GOT3 (cell line): ENCODE measurements at places on chromosomes 3 and 15.

DNA sequence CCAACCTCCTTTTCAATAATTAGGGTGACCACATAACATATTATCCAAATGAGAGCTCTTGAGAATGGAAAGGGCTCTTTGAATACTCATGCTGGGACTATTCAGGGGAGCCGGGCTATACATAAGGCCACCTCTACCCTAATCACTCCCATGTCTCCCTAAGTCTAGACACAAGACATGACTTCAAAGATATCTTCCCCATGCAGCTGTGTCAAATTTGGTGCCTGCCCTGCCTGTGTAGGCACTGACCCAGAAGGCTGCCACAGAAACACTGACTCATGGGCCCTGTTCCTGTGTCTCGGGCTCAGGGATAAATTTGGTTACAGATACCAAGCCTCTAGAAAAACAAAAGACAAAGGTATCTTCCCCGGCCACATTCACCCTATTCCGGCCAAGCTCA, 70.3 kb downstream of the MYLK start:
- DNase-seq, result no peak

GRCh38 chr3:127718916-127719290, 46.2 kb downstream of the ABTB1 start:
- no peak for DNase-seq

- no peak for DNase-seq
Measured at GRCh38 chr3:153573481-153573880, 411.5 kb downstream of the RAP2B start.

- no peak for DNase-seq
Measured at GRCh38 chr3:111801693-111802092, 57.4 kb upstream of the PHLDB2 start.

- DNase-seq, result no peak
Measured at GRCh38 chr15:50544368-50544767, 2.1 kb downstream of the USP50 start.

DNA sequence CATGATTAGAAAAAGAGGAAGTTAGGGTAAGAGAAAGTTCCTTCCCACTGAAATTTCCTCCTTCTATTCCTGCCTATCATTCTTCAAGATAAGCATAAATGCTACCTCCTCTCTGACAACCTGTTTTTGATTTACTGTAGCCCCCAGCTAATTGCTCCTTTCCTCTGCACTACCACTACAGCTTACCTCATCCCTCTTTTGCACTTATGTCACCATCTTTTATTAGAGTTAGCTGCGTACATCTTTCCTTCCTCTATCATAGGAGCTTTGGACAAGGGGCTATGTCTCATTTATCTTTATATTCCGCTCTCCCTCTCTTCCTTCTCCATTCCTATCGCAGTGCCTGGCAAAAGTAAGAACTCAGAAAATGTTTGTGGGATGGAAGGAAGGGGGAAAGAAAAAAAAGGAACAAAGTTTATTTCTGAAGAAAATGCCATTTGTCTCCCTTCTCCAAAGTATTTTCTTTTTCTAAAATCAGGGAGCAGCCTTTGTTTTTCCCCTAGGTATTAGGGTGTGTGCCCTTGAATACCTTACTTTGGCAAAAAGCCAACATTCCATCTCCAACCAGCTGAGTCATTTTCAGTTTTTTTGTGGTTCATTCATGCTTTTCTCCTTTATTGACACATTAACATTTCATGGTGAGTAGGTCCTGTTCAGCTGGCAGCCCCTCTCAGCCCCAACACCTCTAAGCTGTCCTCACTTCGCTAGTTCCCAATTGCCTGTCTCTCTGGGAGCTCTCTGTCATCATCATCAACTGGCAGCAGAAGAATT, 87.6 kb upstream of the SOX2 start:
- DNase-seq, result no peak

DNA sequence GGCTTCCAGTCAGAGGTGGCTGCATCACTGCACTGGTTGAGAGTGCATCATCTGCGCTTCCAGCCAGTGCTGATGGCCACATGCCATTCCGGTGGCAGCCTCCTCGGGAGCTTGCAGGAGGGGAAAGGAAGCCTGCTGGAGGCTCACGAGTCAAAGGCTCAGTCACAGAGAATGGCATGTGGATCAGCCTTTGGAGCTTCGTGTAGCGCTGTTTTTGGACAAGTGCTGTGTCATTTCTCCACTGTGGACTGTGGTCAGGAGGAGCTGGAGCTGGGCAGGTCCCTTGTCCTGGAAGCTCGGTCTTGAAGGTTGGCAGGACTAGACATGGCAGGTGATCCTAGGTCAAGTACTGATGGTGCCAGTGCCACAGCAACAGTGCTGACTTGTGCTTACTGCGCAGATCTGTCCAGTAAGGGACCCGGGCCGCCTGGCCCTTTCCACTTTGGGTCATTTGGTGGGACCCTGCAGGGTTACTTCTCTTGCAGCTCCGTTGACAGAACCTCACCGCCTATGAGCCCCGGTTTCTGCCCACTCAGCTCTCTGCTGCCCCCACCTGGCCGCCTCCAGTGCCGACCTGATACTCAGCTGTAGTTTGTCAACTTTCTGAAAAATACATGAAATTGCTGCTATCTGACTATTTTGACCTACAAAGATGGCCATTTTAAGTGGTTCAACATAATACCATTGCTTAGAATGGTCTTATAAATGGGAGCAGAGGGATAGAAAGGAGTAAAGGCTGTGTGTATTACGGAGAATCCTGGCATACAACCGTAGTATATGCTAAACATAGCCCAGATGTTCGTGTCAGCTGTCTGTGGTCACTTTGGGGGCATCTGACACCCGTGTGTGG, 27.6 kb upstream of the TRPM1 start:
- DNase-seq, result no peak

DNA sequence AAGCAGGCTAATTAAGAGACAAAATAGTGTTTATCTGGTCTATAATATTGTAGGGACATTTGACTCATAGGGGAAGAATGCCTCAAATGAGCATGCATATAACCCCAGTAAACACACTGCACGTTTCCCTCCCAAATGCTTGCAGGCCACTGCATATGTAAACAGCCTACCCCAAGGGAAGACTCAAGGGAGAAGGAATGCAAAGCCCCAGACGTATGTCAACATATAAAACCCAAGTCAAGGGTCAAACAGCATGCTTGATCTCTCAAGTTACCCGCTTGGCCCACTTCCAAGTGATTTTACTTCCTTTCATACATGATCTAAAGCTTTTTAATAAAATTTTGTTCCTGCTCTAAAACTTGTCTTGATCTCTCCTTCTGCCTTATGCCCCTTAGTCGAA, 1090.0 kb downstream of the OTOL1 start:
- no peak for DNase-seq

DNA sequence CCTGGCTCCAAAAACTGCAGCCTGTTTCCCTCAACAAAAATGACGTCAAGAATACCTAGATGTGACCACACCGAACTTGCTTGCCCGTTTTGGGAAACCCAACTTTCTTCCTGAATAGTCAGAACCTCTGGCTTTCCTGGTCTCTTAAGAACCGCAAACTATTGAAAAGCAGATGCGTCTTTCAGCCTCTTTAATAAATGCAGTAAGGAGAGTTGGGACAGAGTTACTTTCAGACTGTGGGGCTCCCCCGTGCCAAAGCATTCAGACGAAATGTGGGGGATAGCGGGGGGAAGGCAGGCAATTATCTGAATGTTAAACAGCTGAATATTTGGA, 1.2 kb upstream of the PROK2 start:
- no peak for DNase-seq

- no peak for DNase-seq
Measured at GRCh38 chr3:161556941-161557340, 60.3 kb downstream of the OTOL1 start.

- DNase-seq, result no peak
Measured at GRCh38 chr15:66932634-66933024, 132.8 kb upstream of the SMAD3 start.

- no peak for DNase-seq
Measured at GRCh38 chr3:139288266-139288821, 55.5 kb upstream of the MRPS22 start.

DNA sequence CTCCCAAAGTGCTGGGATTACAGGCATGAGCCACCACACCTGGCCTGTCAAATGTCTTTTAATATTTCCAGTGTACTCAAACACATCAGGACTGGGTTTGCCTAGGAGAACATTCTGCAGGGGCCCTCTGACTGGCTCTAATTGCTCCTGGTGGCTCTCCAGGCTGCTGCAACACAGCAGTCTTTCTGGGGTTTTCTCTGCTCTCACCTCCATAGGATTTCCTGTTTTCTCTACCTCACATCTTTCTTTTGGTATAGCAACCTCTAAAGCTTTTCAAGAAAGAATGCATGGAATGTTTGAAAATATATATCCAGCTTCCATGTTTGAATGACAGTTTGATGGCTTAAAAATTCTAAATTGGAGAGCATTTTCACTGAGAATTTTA, 83.3 kb upstream of the IGSF10 start:
- DNase-seq, result no peak

- DNase-seq, result no peak
Measured at GRCh38 chr15:96969732-96970710, 639.5 kb downstream of the NR2F2 start.

DNA sequence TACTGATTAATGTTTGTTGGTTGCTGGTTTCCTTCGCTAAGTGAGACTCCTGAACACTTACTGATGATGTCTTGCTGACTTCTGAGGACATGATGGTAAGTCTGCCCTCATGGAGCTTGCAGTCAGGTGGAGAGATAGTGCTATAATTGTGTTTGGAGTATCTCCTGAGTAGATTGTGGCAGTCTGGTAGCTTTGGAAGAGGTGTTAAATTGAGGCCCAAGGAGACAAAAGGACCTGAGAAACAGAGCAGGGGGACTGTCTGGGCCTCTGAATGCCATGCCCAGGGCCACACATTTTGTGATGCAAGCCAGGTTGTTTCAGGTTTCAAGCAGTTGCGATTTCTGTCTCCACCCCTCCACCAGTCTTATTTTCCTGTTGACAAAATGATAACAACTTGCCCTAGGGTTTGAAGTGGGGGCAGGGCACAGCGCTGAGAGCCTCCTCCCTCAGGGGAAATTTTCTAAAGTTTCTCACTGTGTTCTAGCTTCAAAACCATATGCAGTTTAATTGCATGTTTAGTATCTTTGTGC, 16.7 kb downstream of the SMAD3 start:
- no peak for DNase-seq

GRCh38 chr15:27223179-27223578, 252.2 kb downstream of the GABRG3 start:
- DNase-seq, result no peak

DNA sequence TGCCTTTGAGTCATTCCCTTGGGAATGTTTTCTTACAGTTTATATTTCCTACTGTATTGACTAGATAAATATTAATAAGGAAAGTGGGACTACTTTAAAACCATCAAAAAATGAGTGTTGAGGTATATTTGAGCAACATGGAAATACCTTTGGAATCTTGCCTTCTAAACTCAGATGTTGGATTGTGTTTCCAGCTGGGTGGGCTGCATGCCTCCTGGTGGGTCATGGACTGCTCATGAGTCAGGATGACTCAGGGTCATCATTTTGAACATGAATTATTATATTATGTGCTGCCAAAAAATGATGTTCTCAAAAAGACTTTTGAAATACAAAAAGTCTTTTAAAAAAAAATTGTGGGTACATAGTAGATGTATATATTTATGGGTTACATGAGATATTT, 41.1 kb upstream of the APH1B start:
- DNase-seq, result no peak

GRCh38 chr3:108300103-108300849, 3.9 kb downstream of the HHLA2 start:
- no peak for DNase-seq

- DNase-seq, result no peak
Measured at GRCh38 chr15:57235873-57236272, 140.4 kb upstream of the CGNL1 start.

DNA sequence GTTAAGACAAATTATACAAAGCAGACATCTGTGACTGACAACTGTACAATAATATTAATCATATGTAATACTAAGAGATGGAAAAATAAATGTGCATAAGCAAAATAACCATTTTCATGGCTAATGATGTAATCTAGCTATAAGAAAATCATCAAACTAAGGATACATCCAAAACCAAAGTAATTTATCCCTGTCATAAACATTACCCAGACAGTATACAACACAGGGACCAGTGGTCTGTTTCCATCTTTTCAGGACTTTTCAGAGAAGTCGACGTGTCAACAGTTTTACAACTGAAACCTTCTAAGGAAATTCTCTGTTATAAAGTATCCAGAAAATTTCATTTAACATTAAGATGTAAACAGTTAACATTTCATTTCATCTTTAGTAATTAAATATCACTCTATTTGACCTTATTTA, 11.0 kb downstream of the THBS1 start:
- no peak for DNase-seq

- DNase-seq, result no peak
Measured at GRCh38 chr3:24167429-24167828, 222.3 kb downstream of the NR1D2 start.
